ENCODE measurements at places on chromosomes 12 and 14.

GRCh38 chr12:39442831-39443080 lies 164 bp downstream of the KIF21A start:
- no peak for DNase-seq

DNA sequence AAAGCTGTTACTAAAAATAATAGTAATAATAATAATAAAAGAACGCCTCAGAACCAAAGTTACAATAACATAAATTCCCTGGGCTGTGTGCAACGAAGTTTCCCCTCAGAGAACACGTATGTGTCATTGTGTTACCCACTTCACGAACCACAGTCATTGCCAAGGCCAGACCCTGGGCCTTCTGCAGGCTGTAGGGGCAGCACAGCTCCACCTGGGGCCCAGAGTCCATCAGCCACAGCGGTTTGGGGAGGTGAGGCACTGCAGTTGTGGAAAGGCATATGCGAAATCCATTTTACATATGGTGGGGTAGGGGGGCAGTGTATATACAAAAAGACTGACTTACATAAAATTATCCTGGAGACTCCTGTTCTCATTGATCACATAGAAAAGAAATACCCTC lies 56.1 kb downstream of the ESR2 start:
- no peak for DNase-seq

DNA sequence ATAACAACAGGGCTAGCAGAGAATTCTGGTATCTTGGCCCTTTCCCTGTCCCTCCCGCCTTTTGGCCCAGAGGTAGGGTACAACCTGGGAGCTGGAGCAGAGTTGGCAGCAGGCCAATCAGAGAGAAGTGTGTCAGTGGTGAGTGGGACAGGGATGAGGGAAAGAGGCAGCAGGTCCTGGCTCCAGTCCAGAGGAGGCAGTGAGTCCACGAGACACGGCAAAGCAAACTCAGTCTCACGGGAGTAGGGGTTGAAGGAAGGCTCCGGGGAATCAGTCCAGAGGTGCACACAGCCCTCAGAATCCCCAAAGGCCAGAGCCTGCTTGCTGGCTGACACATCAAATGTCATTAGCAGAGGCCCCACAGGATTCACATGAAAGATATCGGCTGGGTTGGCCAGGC lies 7.3 kb downstream of the PAN2 start:
- no peak for DNase-seq

- no peak for DNase-seq
These were observed 196.9 kb downstream of the ALG10 start for GRCh38 chr12:34219046-34219770.

DNA sequence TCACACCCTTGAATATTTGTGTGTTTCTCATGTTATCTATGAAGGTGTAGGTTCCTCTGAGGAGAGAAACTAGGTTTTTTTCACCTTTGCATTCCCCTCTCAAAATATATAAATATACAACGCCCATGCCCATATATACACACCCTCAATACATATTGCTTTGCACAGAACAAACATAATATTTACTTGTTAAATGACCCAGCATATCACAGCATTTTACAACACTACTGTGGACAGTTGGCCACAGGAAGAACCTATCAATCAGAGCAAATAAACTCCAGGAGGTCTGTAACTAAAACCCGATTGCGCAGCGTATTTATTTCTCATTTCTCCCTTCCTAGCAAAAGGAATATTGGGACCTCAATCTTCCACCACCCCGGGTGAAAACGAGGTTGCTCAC lies 196.0 kb downstream of the SLC5A8 start:
- DNase-seq: no peak

DNA sequence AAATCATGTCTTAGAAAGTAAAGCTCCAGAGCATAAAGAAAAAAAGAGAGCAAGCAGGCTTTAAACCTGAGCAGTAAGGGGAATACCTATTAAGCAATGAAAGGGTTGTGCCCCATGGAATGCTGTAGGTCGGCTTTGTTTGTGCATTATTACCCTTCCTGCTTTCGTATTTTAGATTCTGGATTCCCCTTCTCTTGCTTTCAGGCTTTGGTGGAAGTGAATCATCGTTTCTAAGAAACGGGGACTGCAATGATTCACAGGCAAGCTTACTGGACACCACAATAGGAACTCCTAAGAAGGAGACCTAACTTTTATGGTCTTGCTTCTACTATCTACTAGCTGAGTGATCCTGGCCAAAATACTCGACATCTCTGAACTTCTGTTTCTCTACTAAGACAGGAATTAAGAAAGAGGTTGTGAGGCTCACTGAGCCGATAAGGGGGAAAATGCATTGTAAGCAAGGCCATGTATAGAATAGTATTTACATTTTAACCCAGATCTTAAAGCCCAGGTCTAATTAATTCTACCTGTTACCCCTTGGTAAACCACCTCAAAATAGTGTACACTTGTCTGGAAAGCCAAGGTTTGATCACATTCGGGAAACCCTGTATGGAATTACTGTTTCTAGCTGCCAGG lies 1.2 kb upstream of the BMAL2 start:
- peak; percentile 62 for DNase-seq

- DNase-seq: no peak
These were observed 527 bp upstream of the CARMIL3 start for GRCh38 chr14:24051176-24051788.

- peak; percentile 3 for DNase-seq
These were observed 395.2 kb downstream of the RPL10L start for GRCh38 chr14:46256381-46256780.

GRCh38 chr12:124848621-124849380 lies 14.9 kb downstream of the SCARB1 start:
- DNase-seq: no peak

- DNase-seq: no peak
These were observed 120.1 kb downstream of the ZFP36L1 start for GRCh38 chr14:68672609-68673285.

GRCh38 chr12:5276327-5276880 lies 155.5 kb upstream of the NTF3 start:
- DNase-seq: no peak

- DNase-seq: peak; percentile 13
These were observed 46.3 kb upstream of the PTGDR start for GRCh38 chr14:52220924-52221811.

GRCh38 chr14:23694949-23695663 lies 58.9 kb downstream of the DHRS2 start:
- peak; percentile 17 for DNase-seq

GRCh38 chr14:78232231-78233000 lies 62.2 kb downstream of the NRXN3 start:
- no peak for DNase-seq

DNA sequence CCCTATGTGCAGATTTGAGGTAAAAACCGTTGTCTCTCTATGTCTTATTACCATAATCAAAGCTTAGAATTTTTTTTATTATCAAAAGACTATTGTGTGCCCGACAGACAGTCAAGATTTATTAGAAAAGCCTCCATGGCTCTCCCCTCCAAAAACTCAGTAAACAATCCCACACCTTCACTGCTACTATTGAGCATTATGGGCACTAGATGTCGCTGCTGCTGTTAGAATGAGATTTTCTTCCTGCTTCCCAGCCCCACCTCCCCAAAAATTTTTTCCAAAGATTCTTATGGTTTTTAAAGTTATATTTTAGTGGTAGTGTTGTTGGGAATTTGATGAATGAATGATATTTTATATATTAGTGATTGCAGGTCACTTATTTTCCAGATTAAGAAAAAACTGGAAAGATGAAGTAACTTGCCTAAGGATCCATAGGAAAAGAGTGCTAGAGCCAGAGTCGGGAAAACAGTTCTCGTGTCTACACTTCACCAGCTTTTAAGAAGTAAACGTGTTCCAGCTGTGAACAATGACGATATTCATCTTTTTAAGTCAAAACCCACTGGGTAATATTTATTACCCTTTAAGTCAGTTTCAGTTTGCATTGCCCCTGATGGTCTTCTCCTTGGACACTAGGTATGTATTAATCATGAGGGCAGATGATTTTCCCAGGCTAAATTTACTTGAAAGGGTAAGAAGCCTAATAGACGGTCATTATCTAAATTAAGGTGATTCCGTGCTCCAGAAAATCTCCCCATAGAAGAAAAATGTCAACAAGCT lies 12.2 kb upstream of the FOXG1 start:
- DNase-seq: peak; percentile 76

GRCh38 chr12:51172515-51173431 lies at the start of gene TFCP2:
Gene TFCP2 (minus strand): TSS chr12:51173135. CDS start chr12:51172422, 713 bp downstream.
- DNase-seq: peak; percentile 98

DNA sequence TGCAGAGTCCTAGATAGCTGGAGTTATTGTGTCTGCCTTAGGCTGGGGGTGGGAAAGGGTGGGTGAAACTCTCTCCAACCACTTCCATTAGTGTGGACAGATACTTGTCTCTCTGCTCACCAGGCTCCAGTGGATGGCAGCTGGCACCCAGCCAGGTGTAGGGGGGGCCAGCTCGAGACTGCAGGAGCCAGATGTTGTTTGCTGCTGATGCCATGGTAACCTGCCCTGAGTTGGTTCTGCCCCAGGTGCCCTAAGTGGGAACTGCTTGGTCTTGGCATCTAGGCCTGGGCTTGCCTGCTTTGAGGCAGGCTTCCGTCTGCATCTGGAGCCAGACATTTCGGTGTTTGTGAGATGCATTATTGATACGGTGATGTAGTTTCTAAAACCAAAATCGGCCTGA lies 82.2 kb downstream of the ADCK1 start:
- DNase-seq: peak; percentile 62

DNA sequence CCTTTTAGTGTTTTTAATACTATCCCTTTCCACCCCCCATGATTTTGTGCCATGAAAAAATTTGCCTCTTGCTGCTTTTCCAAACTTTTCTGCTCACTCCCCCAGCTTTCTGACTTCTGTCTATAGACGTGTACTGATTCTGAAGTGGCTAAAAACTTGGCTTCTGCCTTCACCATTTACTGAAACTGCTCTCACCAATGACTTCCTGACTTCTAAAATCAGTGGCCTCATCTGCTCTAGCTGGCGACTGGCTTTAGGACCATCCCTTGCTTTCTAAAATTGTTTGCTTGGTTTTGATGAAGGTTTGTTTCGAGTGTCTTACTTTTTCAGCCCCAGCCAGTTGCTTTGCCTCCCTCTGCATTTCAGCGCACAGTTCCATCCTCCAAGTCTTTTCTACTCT lies 145.3 kb downstream of the HELB start:
- DNase-seq: no peak

GRCh38 chr12:113478351-113479011 lies 6.8 kb upstream of the LHX5 start:
- DNase-seq: no peak

DNA sequence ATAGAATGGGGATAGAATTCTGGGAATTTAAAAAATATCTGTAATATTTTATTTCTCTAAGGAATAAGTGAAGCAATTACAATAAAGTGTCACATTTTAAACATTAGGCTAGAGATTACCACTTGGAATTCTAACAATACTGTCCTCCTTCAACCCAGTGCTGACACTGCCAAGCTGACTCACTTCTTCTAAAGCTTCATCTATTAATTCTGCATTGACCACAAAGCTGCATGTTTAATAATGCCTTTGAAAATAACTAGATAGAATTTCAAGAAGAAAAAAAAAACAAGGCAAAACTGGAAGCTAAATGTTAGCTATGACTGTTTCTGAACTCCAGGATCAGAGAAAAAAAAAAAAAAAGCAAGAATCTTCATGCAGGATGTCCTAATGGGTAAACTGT lies 970.7 kb upstream of the FBXO33 start:
- no peak for DNase-seq

DNA sequence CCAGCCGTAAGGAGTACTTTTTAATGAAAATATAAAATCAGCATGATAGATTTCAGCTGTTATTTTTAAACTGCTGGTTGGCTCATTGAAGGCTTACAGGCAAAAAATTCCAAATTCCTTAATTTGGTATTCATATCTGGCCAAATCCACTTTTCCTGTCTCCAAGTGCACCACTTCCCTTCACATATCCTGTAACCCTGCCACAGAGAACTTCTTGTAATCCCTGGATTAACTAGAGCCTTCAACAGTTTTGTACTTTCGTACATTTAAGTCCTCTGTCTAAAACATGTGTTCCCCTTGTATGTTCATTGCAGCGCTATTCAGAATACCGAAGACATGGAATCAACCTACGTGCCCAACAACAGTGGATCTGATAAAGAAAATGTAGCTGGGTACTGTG lies 9.6 kb downstream of the PUS7L start:
- no peak for DNase-seq

GRCh38 chr12:14902465-14902864 lies 16.8 kb upstream of the MGP start:
- DNase-seq: peak; percentile 68

- no peak for DNase-seq
These were observed 217.2 kb upstream of the BMP4 start for GRCh38 chr14:54173802-54174201.

Measured in hematopoietic multipotent progenitor cell treated with erythropoietin and hydrocortisone succinate and interleukin-3 and kit ligand, for 6 days (in vitro differentiated cells).